NCI-H2029 treated with DMSO at 0.1 percent for 48 hours (cell line): ENCODE measurements at places on chromosomes 1 and 21.

GRCh38 chr1:55386456-55386855 is 171.3 kb upstream of the USP24 start:
- no peak for DNase-seq

DNA sequence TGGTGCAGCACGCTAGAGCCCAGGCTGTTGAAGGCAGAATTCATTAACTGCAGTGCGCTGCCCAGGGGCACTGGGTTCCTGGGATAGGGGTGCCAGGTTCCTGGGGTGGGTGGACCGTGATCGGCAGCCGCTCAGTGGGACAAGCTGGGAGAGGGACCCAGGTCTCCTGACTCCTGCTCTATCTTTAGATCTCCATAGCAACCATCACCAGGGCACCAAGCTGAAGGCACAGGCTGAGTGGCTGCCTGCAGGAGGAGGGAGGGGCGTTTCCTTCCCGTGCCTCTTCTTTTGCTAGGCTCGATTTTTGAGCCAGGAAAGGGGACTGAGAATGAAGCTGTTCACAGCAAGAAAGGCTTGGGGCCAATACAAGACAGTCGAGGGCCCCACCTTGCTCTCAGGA is 20.9 kb upstream of the CDCP2 start:
- DNase-seq: no peak

GRCh38 chr1:17861685-17862084 is 106.6 kb downstream of the ACTL8 start:
- DNase-seq: no peak

DNA sequence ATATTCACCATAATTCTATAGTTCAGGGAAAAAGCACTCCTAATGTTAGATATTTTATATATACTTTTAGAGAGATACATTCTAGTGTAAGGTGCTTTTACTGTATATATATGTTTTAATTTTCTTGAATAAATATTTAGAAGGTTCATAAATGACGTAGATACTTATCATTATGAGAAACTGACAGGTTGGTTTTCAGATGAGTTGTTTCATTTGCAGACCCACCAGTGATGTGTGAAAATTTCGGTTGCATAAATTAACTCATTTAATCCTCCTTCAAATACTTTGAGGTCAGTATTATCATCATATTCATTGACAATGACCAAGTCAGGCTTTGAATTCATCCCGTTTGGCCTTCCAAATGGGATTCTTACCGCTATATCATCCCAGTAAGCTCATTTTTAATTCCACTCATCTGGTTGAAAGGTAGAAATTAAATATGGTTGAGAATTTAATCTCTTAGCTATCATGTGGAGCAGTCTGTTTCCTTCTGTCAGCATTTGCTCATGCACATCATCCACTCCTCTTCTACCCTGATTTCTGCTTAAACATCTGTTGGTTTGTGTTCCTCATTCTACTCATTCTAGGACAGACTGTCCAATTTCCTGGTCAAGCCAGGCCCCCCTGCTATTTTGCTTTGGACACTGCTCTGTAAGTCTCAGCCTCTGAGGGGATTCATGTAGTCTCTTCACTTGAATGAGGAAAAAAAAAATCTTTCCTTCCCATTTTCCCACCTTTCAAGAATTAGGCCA is 1156.6 kb downstream of the PLA2G4A start:
- no peak for DNase-seq
